ENCODE measurements at places on chromosomes 4 and X.

DNA sequence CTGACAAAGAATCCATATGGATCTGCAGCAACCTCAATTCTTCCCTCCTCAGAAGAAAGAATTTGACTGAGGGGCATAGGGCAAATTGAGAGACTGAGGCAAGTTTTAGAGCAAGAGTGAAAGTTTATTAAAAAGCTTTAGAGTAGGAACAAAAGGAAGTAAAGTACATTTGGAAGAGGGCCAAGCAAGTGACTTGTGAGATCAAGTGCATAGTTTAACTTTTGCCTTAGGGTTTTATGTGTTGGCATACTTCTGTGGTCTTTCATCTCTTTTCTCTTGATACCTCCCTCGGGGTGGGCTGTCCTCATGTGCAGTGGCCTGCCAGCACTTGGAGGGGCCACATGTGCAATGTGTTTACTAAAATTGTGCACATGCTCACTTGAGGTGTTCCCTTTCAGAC is 98.0 kb upstream of the MAGEB16 start:
- no peak for DNase-seq

GRCh38 chr4:152983774-152984411 is 47.8 kb downstream of the FHDC1 start:
- no peak for DNase-seq

DNA sequence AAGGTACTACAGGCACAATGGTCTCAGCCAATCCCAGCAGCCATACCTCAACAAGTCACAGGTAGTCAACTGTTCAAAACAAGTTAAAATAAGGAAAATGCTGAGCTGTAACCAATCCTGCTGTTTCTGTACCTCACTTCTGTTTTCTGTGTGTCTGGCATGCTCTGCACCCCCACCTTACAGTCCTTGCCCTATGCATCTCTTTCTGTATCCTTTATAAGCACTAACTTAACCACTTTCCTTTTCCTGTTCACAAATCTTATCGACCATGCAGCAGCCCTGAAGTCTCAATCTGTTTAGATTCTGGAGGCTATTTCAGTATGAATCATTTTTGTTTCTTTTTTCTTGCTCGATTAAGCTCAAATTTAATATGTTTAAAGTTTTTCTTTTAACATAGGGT is 12.5 kb upstream of the FAM13A start:
- no peak for DNase-seq

DNA sequence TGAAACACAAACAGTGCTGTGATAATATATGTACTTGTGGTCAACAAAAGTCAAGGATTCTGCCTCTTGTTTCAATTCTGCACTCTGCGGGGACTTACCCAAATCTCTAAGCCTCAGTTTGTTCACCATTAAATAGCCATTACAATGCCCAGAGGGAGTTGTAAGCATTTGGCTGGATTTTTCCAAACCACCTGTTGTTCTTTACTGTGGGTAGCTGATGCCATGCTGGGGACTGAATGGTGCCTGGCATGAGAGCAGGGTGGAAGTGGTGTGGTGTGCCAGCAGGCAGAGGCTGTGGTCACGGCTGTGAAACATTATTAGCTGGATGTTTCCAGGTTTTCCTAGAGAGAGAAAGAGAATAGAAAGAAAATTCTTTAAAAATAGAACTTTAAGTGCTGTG is 60.7 kb upstream of the PAK3 start:
- no peak for DNase-seq

Measured in nephron progenitor cell (in vitro differentiated cells).